ENCODE measurements at places on chromosomes 4 and X.

GRCh38 chrX:21255032-21255618, 119.1 kb upstream of the CNKSR2 start:
- H3K27ac ChIP-seq: no peak overlapping the region
- DNase-seq: no peak
- H3K27me3 ChIP-seq: no peaks in the 10 kb centered on the region
- H3K36me3 ChIP-seq: no peaks in the 10 kb centered on the region

DNA sequence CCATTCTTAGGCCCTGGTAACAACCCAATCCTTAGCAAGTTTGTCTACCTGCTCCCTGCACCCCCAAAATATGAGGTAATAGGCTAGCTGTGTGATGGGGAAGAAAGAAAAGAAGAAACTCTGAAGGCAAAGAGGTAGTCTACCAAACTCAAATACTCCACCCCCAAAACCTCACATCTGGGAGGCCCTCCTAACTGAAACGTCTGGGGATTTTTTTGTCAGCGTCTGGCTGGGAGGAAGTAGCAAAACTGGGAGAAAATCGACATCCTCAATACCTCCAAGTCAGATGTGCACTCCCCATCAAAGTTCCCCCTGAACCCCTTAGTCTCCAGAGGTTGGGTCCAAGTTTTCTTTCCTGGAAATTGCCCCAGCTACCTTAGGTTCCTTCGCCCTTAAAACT, 1.0 kb downstream of the LAMP2 start:
- no peaks in the 10 kb centered on the region for H3K27me3 ChIP-seq
- H3K27ac ChIP-seq: peak overlapping the region; percentile 87
- no peak for DNase-seq
- H3K4me3 ChIP-seq: peak overlapping the region; percentile 95
- peaks cover 14% of the 10 kb centered on the region for H3K4me1 ChIP-seq

GRCh38 chr4:175671491-175671934, 140.6 kb downstream of the GPM6A start:
- no peaks in the 10 kb centered on the region for H3K27me3 ChIP-seq
- H3K27ac ChIP-seq: no peak overlapping the region
- no peaks in the 10 kb centered on the region for H3K36me3 ChIP-seq
- no peaks in the 10 kb centered on the region for H3K4me1 ChIP-seq

DNA sequence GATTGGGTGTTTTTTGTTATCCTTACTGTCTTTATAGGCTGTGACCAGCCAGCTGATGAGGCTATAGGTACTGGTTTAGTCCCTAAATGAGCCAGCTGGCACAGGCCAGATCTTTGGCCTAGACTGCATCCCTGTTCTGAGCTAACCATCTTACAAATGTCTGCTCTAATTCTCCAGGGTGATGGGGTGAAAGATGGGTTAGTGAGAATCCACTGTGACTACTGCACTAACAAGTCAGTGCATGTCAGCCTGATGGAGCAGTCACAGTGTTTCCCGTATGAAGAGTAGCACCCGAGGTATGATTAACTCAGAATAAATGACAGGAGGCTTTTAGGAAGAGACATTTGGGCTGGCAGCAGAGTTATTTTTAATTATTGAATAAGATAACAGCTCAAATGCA, 181.0 kb downstream of the DCTD start:
- H3K27ac ChIP-seq: no peak overlapping the region
- no peaks in the 10 kb centered on the region for H3K4me1 ChIP-seq
- H3K27me3 ChIP-seq: no peaks in the 10 kb centered on the region
- DNase-seq: no peak
- no peak overlapping the region for H3K4me3 ChIP-seq
- no peaks in the 10 kb centered on the region for H3K36me3 ChIP-seq

GRCh38 chrX:44669626-44670025, 127.0 kb upstream of the FUNDC1 start:
- no peaks in the 10 kb centered on the region for H3K4me1 ChIP-seq
- H3K27ac ChIP-seq: no peak overlapping the region
- no peak for DNase-seq
- H3K4me3 ChIP-seq: no peak overlapping the region
- H3K36me3 ChIP-seq: no peaks in the 10 kb centered on the region
- no peaks in the 10 kb centered on the region for H3K27me3 ChIP-seq

DNA sequence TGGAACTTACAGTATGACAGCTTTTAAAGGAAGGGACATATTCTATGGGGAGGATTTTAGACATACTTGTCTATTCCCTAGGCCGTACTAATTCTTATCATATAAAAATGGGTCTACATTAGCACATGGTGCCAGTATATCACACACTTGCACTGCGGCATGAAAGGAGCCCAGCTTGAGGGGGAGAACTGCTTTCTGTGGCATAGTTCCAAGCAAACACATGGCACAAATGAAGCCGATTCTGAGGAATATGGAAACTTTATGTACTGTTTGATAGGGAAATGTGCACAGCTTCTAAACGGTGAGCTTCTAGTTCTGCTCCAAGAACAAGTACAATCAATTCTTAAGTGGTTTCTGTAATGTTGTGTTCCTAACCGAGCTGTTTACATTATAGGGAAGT, 675.6 kb upstream of the FTHL17 start:
- H3K4me1 ChIP-seq: no peaks in the 10 kb centered on the region
- no peaks in the 10 kb centered on the region for H3K27me3 ChIP-seq
- no peak overlapping the region for H3K4me3 ChIP-seq
- no peak overlapping the region for H3K27ac ChIP-seq
- no peak for DNase-seq
- H3K36me3 ChIP-seq: no peaks in the 10 kb centered on the region

DNA sequence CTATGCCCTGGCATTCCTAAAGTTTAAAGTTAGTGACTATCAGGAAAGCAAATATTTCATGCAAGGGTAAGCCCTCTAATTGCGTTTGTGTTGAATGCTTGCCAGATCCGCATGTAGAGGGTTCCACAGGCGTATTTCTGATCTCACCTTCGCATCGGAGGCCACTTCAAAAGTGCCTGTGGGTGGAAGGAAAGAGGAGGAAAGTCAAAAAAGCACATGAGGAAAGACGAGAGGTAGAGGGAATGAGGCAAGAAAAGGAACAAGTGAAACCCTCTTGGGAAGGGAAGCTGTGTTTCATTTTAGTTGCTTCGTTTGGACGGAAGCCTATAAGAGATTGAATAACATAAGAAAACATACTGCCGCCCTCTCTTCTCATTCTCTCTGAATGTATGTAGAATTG, 628.8 kb downstream of the SPRY1 start:
- peak overlapping the region; percentile 25 for H3K4me3 ChIP-seq
- no peak overlapping the region for H3K27ac ChIP-seq
- no peaks in the 10 kb centered on the region for H3K36me3 ChIP-seq
- peak; percentile 45 for DNase-seq
- no peaks in the 10 kb centered on the region for H3K4me1 ChIP-seq

DNA sequence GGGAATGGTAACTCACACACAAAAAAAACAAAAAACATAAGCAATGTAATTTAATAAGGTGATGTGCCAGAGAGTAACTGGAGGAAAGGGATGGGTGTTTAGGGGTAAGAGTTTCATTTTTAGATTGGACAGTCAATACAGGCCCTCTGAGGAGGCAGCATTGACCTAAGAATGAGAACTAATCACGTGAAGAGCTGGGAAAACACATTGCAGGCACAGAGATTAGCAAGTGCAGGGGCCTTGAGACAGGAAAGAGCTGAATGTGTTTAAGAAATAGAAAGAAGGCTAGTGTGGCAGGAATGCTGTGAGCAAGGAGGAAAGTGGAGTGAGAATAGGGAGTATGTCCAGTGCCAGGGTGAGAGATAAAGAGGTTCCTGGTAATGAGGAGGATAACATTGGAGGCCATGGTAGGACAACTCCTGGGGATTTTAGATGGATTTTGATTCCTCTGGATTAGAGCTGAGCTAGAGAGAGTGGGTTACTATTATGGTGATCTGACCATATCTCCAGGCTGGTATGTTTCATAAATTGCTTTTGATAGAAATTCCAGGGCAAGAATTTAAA, 17.6 kb downstream of the PDLIM5 start:
- H3K4me1 ChIP-seq: peaks cover 21% of the 10 kb centered on the region
- peaks cover 4% of the 10 kb centered on the region for H3K36me3 ChIP-seq
- no peak overlapping the region for H3K27ac ChIP-seq

DNA sequence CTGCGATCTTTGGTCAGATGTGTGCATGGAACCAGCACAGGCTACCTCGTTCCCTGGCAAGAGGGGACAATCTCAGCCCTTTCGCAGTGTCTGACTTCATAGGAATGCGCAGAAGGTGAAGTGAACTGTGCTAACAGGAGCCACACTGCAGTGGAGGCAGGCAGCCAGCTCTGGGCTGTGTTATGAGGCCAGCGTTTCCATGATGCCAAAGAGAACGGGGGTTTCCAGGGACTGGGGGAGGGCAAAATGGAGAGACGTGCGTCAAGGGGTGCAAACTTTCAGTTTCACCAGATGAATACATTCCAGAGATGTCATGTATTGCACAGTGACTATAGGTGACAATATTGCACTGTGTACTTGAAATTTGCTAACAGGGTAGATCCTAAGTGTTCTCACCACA, 30.4 kb downstream of the CLDN34 start:
- no peak overlapping the region for H3K27ac ChIP-seq
- no peaks in the 10 kb centered on the region for H3K36me3 ChIP-seq
- no peaks in the 10 kb centered on the region for H3K27me3 ChIP-seq

DNA sequence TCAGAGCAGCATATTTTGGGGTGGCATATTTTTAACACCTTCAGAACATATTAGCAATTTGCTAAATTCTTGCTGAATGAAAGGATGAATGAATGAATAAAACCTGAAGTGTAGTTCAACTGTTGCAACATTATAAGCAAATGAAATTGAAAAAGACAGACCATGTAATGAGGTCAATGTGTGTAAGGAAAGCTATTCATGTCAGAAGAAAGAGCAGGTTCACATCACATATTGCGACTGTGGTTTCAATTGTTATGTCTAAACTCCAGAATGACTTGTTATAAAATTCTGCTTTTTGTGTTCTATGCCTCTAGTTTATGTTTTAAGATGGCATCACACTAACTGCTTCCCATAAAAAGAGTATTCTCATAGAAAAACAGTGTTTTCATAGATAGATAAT, 32.9 kb upstream of the DSPP start:
- no peak overlapping the region for H3K4me3 ChIP-seq
- no peaks in the 10 kb centered on the region for H3K36me3 ChIP-seq
- no peaks in the 10 kb centered on the region for H3K4me1 ChIP-seq
- DNase-seq: no peak
- no peaks in the 10 kb centered on the region for H3K27me3 ChIP-seq

DNA sequence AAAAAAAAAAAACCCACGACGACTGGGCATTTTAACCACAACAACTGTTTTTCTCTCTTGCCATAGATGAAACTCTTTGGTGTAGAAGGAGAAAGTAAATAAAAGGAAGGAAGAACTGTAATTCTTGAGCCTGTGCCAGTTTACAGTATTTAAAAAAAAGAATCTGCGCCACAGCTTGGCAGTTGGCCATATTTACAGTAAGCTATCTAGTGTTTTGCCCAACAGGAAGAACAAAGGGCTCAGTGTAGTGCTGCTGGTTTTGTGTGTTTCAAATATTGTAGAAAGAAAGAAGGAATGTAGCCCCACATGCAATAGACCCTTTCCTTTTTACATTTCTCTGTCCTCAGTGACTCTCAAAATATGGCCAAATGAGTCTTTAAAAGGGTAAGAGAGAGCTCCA, 66.1 kb downstream of the NR3C2 start:
- no peak overlapping the region for H3K4me3 ChIP-seq
- no peaks in the 10 kb centered on the region for H3K27me3 ChIP-seq
- peak overlapping the region; percentile 46 for H3K27ac ChIP-seq
- peak; percentile 91 for DNase-seq

DNA sequence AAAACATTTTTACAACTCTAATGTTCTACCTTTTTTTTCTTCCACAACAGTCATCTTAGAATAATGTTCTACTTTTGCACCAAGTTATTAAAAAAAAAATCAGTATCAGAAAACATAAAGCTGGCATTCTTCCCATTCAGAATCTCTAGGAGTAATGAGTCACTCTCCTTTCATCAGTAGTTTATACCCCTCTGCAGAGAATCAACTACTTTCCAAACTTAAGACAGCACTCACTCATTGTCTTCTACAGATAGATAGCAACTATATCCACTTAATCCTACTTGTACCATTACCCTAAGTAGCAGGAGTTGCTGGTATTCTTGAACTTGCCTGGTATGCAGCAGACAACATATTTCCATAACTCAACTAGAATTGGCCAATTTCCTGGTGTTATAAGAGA, 3.2 kb downstream of the TIGD4 start:
- no peaks in the 10 kb centered on the region for H3K36me3 ChIP-seq
- H3K27me3 ChIP-seq: peaks cover 11% of the 10 kb centered on the region
- H3K4me3 ChIP-seq: no peak overlapping the region
- peaks cover 9% of the 10 kb centered on the region for H3K4me1 ChIP-seq
- no peak overlapping the region for H3K27ac ChIP-seq

- H3K27ac ChIP-seq: no peak overlapping the region
- no peaks in the 10 kb centered on the region for H3K36me3 ChIP-seq
- DNase-seq: no peak
- H3K4me1 ChIP-seq: peaks cover 16% of the 10 kb centered on the region
Measured at GRCh38 chrX:20221902-20222301, 44.8 kb downstream of the RPS6KA3 start.

DNA sequence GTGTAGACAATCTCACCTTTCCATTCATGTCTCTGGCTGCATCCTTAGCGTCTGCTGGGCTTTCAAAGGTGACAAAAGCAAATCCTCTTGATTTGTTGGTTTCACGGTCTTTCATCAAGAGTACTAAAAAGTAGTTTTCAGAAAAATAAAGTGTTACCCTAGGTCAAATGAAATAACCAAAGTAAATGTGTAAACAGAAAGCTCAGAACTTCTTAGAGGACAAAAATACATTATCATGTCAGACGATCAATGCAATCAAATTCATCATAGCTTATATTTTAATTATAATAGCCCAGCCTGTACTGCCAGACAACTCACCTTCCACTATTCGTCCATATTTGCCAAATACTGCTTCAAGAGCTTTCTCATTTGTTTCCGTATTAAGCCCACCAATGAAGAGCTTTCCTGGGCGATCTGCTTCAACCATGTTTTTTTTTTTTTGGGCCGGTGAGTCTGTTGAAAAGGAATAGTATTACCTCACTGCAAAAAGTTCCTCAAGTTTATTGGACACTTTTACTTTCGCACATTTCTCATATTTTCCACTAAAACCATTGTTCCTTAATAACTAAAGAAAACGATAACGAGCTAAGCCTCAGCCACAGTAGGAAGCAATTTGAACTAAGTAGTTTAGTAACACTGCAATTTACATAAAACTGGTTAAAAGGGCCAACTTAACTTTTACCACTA, 1.4 kb downstream of the RBMX start:
- no peaks in the 10 kb centered on the region for H3K36me3 ChIP-seq
- H3K4me3 ChIP-seq: peak overlapping the region; percentile 99
- no peak for DNase-seq
- peaks cover 6% of the 10 kb centered on the region for H3K4me1 ChIP-seq
- H3K27ac ChIP-seq: peak overlapping the region; percentile 94
- no peaks in the 10 kb centered on the region for H3K27me3 ChIP-seq

GRCh38 chr4:13701937-13702446, 74.5 kb upstream of the BOD1L1 start:
- H3K36me3 ChIP-seq: no peaks in the 10 kb centered on the region
- no peaks in the 10 kb centered on the region for H3K27me3 ChIP-seq
- H3K4me1 ChIP-seq: no peaks in the 10 kb centered on the region
- no peak overlapping the region for H3K4me3 ChIP-seq
- DNase-seq: no peak

GRCh38 chr4:131595140-131595539, 1554.0 kb upstream of the PCDH10 start:
- H3K27me3 ChIP-seq: no peaks in the 10 kb centered on the region
- H3K4me1 ChIP-seq: no peaks in the 10 kb centered on the region
- H3K36me3 ChIP-seq: no peaks in the 10 kb centered on the region
- no peak for DNase-seq
- no peak overlapping the region for H3K27ac ChIP-seq
